Chondrocyte (in vitro differentiated cells): ENCODE measurements at places on chromosomes 7 and 10. TPM values are rescaled to one million over a fixed set of nuclear protein-coding genes. Genes with fewer than 3 reads are reported as not detected.
A peak's percentile ranks its signal among the peaks of the same experiment; 100 is the strongest.

GRCh38 chr10:131480861-131481260 is 169.3 kb upstream of the TCERG1L start:
- H3K27me3 ChIP-seq = no peaks in the 10 kb centered on the region
- no peaks in the 10 kb centered on the region for H3K4me1 ChIP-seq
- DNase-seq = no peak
- no peak overlapping the region for H3K4me3 ChIP-seq

The CLDN4 gene
- 0.35 to 0.80 TPM (median 0.51 TPM) in 3 replicates for total RNA-seq

- no peaks in the 10 kb centered on the region for H3K36me3 ChIP-seq
- DNase-seq = no peak
- H3K27ac ChIP-seq = peak within 1 kb of the TSS; percentile 50
- H3K4me3 ChIP-seq = peak within 1 kb of the TSS; percentile 72
- H3K4me1 ChIP-seq = peaks cover 13% of the 10 kb centered on the region
Measured at GRCh38 chr7:100483722-100484672, at the start of gene NYAP1. NYAP1 (plus strand) TSS chr7:100483927; CDS start chr7:100485312, 1,385 bp downstream.

DNA sequence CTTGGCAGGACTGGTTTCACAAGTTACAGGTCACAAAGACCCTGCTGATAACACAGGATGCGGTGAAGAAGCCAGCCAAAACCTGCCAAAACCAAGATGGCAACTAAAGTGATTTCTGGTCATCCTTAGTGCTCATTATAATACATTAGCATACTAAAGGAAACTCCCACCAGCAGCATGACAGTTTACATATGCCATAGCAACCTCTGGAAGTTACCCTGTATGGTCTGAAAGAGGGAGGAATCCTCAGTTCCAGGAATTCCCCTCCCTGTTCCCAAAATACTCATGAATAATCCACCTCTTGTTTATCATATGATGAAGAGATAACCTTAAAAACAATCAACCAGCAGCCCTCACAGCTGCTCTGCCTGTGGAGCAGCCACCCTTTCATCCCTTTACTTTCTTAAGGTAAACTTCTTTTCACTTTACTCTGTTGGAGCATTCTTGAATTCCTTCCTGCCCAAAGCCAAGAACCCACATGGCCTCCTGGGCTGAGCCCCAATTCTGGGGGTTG is 21.9 kb downstream of the DPY19L1 start:
- H3K4me3 ChIP-seq = no peak overlapping the region
- peaks cover 3% of the 10 kb centered on the region for H3K36me3 ChIP-seq
- H3K27ac ChIP-seq = no peak overlapping the region
- peaks cover 3% of the 10 kb centered on the region for H3K4me1 ChIP-seq
- H3K27me3 ChIP-seq = no peaks in the 10 kb centered on the region

The NUDT13 gene
- total RNA-seq = 1.7 to 2.2 TPM (median 2.0 TPM) in 3 replicates
